PC-3 (cell line): ENCODE measurements at places on chromosomes 12 and 14. TPM values are rescaled to one million over a fixed set of nuclear protein-coding genes. Genes with fewer than 3 reads are reported as not detected.

- H3K27me3 ChIP-seq, result 0 out of 2 replicates have a peak, but pooled peaks cover 5% of the 10 kb centered on the region
- H3K4me3 ChIP-seq, result no peak overlapping the region
- H3K4me1 ChIP-seq, result peaks cover 9% of the 10 kb centered on the region; the same call in 1 of the 2 replicates
- no peak for DNase-seq
- H3K27ac ChIP-seq, result no peak overlapping the region
Observed at GRCh38 chr12:54175200-54175963, 13.4 kb downstream of the SMUG1 start.

GRCh38 chr12:114481200-114481535 lies 75.2 kb upstream of the TBX5 start:
- H3K27ac ChIP-seq, result no peak overlapping the region
- H3K4me1 ChIP-seq, result no peaks in the 10 kb centered on the region
- no peak overlapping the region for H3K4me3 ChIP-seq
- H3K36me3 ChIP-seq, result no peaks in the 10 kb centered on the region
- DNase-seq, result no peak

The NKX2-1 gene
- not detected in 2 replicates for total RNA-seq

The LRRC10 gene
- total RNA-seq, result not detected in 2 replicates

The E2F7 gene
- 17.2 and 19.0 TPM in 2 replicates for total RNA-seq
